ENCODE measurements at places on chromosomes 11 and 22. TPM values are rescaled to one million over a fixed set of nuclear protein-coding genes. Genes with fewer than 3 reads are reported as not detected.

Gene PIH1D2
- 3.0 TPM for total RNA-seq

Gene TRIM51
- total RNA-seq: not detected

Gene TMEM191B
- 0.35 TPM for total RNA-seq

Gene H19
- total RNA-seq: 0.55 TPM
